ENCODE measurements at places on chromosomes 3 and 15.

GRCh38 chr3:104886220-104886995 is 480.3 kb upstream of the ALCAM start:
- DNase-seq, result no peak

DNA sequence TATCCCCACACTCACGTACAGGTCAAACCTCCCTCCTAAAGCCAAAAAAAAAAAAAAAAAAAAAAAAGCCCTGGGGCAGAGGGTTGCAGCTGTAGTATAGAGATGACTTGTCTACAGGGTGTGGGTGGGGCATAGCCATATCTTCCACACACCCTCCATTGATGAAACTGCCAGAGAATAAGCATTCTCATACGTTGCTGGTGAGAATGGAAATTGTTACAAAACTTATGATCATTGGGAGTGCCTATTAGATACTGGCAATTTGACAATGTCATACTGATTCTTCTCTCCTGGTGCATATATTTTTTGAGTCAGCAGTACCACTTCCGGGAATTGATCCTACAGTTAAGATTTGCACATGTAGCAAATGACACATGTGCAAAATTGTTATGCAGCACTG is 11.0 kb upstream of the CTNNB1 start:
- DNase-seq, result no peak

GRCh38 chr15:75023872-75024636 is 664 bp downstream of the PPCDC start:
- DNase-seq, result no peak

DNA sequence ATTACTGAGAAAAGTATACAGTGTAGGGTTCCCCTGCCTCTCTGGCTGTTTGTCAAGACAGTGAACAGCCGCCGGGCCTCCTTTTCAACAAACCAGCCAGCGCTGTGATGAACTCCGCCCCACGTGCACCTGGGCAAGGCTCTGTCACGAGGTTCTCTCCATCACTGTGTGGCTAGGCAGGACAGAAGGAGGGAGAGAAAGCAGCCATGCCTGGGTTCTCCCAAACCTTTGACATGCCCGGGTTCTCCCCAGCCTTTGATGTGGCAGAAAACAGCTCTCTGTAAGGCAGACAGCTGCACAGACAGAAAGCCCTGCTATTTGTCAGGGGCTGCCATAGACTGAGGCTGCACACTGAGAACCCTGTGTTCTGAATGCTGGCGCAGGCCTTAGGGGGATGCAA is 101.4 kb upstream of the TRPM1 start:
- no peak for DNase-seq

DNA sequence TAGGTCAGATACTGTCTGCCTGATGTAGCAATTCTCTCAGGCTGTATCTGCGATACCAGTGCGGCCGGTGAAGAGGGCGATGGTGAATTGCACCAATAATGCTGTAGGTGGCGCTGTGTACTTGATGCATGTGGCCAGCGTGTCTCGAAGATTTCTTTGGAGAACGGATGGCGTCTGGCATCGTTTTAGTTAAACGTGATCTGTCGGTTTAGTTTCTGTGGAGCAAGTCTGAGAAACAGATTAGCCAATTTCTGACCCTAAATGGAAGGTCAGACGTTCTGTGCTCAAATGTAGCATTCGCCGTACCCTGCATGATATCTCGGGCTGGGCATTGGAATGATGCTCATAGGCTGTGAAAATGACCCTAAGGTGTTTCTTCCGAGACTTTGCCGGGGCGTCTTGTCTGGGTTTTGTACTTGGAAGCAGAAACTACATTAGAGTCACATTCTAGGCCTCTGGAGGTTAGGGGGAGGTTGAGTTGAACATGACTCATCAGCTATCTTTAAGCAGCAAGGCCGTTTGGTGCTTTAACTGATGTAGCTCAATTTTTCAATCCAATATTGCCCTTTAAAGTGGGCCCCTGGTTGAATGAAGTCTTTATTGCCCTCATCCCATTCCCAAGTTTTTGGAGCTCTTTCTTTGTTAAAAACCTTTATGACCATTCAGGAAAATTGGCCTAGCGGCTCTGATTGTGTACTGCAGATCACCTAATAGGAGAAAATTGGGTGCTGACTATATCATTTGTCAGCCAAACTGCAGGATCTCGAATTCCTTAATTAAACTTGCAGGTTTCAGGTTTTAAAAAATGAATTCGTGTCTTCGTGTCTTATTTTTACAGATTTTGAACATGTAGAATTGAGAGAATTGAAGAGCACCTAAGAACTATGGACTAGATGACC is 80.0 kb downstream of the SQOR start:
- DNase-seq, result peak; percentile 50

- no peak for DNase-seq
These were observed 495 bp upstream of the COL7A1 start for GRCh38 chr3:48595526-48596121.

- no peak for DNase-seq
These were observed 46.9 kb upstream of the CHD2 start for GRCh38 chr15:92853222-92853621.

DNA sequence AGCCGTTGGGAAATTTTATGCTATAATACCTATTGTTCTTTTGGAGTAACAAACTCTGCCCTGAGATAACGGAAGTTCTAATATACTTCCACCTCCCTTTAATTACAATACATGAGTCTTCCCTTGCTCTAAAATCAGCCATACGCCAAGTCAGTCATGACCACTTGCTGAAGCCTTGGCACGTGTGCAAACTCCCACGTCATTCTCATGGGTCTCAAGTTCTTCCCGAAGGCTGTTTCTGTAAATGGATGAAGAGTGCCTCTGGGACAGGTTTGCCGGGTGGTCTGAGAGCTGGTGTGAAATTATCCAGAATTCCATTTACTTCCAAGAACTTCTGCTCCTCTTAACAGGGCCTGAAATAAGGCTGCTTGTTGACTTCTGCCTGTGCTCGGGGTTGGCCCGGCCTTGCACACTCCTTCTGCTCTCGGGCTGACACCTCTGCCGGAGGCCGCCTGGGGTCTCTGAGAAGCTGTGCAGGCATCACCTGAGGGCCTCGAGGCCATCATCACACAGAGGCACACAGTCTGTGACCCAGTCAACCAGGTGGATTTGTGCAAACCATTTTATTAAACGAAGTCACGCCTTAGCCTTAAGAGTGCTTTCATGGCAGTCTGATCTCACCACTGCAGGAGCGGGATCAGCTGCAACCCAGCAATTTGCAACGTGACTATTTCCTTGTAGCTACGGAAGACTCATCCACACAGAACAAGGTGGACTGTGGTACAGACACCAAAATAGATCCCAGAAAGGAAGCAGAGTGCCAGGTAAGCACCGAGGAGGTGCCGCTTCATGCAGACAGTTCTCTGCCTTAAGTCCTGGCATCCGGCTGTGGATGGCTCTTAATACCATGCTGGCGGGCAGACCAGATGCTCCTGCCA is 120.1 kb downstream of the ADAMTS17 start:
- no peak for DNase-seq

DNA sequence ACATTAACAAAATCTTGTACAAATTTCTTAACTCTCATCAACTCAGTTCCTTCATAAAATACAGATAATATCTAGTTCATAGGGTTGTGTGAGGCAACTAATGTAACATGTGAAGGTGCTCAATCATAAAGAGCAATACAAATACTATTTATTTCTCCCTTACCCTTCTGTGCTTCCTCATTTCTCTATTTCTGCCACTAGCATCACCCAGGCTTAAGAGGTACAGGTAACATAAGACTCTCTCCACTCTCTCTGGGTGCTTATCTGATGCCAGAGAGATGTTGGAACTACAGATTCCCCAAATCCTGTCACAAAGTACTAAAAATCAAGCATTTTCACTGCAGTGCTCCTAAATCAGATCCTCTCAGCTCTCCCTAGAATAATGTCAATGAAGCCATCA is 74.9 kb downstream of the DPH6 start:
- no peak for DNase-seq

DNA sequence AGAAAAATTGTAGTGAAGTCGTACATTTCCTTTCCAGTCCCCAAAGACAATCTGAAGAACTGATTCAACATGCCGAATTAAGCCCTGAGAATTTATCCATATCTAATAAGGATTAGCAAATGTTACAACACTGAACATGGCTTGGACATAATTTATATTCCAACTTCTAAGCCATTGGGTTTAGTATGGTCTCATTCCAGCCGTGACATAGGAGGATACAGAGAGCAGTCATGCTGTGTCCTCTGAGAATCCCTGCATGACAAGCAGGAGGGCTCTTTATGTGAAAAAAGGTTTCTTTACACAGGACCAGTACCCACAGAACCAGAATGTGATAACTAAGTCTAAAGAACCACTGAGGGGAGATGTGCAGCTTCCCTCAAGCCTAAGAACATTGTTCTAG is 231.9 kb upstream of the WNT5A start:
- no peak for DNase-seq

DNA sequence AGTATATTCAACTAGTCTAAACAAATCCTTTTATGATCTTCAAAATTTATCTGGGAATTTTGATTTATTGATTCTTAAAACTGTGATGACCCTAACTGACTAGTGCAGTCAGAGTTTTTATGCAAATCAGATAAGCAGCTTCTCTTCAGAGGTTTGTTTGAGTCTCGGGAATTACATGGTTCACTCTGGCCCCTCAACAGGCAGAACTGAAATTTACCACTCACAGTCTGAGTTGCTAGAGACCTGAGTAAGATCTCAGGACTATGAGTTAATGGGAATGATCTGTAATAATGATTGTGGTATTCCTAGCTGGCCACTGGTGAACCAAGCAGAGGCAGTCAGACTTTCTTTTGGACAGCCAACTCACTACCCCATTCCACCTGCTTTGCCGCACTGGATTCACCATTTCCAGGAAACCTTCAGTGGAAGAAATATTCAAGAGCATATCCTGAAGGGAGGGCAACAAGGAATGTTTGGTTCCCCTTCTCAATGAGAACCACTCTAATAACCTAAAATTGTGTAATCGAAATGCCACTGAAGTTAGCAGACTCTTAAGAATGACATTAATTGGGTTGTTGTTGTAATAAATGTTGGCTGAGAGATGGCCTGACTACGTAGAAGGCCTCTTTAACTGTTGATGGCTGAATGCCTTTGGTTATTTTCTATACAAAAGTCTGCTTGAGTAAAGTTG is 11.5 kb upstream of the DNAJC13 start:
- DNase-seq, result no peak

DNA sequence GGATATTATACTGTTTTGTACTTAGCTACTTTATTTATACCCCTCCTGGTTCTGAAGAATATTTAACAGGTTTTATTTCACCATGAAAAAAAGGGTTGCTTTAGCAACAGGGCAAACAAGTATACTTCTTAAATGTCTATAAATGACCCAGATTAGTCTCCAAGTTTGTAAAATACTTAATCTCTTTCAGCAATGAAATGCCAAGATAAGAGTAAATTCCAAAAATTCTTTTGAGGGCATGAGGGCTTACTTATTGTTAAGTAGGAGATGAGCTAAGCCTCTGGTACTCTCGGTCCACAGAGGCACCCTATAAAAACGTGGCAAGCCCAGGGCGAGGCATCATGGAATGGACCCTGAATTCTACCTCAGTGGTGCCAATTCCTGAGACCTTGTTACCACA is 264.8 kb upstream of the NSMCE3 start:
- DNase-seq, result no peak

DNA sequence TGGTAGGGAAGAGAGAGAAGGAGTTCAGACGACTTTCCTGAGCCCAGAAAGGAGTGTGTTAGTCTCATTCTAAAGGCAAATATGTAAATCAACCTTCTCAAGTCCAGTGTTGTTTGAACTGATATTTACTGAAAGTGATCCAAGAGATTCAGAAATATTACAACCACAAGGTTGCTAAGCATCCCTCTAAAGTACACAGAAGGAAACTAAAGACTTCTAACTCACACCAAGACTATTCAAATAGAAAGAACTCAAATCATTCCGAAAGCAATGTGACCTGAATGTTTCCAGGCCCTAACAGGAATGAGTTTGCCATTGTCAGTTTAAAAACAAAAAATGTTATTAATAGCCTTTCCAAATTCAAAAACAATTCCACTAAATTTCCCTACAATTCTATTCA is 56.9 kb upstream of the VGLL3 start:
- no peak for DNase-seq

DNA sequence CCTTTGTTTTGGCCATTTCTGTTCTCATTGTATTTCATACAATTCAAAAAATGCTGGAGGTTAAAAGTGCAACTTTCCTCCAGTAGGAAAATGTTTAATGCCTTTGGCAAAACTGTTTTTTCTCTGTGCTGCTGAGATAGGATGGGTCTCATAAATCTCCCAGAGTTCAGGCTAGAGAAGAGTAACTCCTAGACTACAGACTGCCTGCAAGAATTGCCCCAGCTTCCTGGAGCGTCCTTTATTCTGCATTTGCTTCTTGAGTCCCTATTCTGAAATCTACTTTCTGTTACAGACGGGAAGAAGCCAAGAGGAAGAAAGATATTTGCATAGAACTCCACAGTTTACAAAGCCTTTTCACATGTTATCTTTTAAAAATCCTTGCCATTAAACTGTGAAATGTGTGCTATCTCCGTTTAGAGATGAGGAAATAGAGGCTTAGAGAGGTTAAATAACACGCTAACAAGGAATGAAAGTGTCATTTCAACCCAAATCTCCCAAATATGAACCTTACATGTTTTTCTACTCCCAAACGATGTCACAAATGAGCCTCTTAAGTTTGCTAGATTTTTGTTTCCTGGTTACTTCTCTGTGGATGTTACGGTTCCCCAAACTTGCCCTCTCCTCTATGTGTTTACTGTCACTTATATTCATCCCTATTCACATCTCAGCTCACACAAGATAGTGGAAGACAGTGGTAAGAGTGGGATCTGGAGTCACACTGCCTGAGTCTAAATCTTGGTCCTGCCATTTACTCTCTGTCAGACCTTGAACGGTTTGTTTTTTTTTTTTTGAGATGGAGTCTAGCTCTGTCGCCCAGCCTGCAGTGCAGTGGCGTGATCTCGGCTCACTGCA is 17.4 kb downstream of the NANOGP8 start:
- no peak for DNase-seq

- DNase-seq, result peak; percentile 31
These were observed 48.4 kb downstream of the LRIG1 start for GRCh38 chr3:66452303-66453011.

- no peak for DNase-seq
These were observed 95.4 kb upstream of the KLHL25 start for GRCh38 chr15:85889956-85890619.

GRCh38 chr15:81785679-81786078 is 260.1 kb downstream of the MEX3B start:
- DNase-seq, result no peak

- no peak for DNase-seq
These were observed 94.8 kb downstream of the SHQ1 start for GRCh38 chr3:72753495-72753894.

GRCh38 chr3:57893668-57894067 is 114.6 kb upstream of the FLNB start:
- DNase-seq, result no peak

- DNase-seq, result no peak
These were observed 324.2 kb upstream of the TGFBR2 start for GRCh38 chr3:30282154-30282696.

DNA sequence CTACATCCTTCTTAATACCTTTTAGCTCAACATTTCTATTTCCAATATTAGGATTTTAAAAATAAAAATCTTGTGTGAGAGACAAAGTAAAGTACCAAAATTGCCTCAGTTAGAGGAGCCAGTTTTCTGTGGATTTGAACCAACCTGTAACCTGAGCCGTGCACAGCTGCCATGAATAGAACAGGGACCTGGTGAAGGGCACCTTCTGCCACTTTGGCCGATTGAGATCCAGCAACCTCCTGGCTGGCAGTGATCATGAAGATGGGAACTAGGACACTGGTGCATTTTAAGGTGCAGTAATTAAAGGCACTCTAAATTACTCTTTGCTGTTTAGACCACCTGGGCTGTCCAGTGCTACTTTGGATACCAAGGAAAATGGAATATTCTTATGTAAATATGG is 34.3 kb upstream of the TRAK1 start:
- no peak for DNase-seq

GRCh38 chr3:50890688-50891344 is 216.1 kb downstream of the DOCK3 start:
- no peak for DNase-seq
